ENCODE measurements at places on chromosomes 2 and 18. TPM values are rescaled to one million over a fixed set of nuclear protein-coding genes. Genes with fewer than 3 reads are reported as not detected.
A peak's percentile ranks its signal among the peaks of the same experiment; 100 is the strongest.

DNA sequence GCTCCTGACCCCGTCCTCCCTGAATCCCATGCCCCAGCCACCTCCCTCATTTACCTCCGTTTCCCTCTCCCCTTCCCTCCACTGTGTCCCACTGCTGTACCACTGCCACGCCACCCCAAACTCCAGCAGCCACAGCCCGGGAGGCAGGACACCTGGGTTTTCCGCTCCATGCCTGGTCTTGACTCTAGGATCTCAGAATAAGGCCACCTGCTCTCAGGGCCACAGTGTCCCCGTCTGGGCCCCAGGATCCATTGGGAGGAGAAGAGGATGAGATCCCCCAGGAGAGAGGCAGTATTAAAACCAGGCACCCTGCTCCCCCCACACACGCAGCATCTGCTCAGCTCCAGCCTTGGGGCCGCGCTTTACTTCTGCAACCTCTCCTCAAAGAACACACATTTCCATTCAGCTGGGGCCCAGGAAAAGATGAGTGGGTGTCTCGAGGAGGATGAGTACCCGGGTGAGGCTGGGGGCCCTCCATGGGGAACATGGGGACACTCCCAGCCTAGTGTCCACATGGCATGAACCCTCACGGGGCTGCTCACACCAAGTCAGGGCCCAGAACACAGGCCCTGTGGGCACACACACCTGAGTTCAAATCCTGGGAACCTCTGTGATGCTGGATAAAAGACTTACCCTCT, 32.8 kb upstream of the TNS1 start:
- H3K4me1 ChIP-seq, result peaks cover 3% of the 10 kb centered on the region
- peaks cover 68% of the 10 kb centered on the region for H3K27me3 ChIP-seq
- DNase-seq, result no peak
- no peak overlapping the region for H3K4me3 ChIP-seq
- no peaks in the 10 kb centered on the region for H3K36me3 ChIP-seq

DNA sequence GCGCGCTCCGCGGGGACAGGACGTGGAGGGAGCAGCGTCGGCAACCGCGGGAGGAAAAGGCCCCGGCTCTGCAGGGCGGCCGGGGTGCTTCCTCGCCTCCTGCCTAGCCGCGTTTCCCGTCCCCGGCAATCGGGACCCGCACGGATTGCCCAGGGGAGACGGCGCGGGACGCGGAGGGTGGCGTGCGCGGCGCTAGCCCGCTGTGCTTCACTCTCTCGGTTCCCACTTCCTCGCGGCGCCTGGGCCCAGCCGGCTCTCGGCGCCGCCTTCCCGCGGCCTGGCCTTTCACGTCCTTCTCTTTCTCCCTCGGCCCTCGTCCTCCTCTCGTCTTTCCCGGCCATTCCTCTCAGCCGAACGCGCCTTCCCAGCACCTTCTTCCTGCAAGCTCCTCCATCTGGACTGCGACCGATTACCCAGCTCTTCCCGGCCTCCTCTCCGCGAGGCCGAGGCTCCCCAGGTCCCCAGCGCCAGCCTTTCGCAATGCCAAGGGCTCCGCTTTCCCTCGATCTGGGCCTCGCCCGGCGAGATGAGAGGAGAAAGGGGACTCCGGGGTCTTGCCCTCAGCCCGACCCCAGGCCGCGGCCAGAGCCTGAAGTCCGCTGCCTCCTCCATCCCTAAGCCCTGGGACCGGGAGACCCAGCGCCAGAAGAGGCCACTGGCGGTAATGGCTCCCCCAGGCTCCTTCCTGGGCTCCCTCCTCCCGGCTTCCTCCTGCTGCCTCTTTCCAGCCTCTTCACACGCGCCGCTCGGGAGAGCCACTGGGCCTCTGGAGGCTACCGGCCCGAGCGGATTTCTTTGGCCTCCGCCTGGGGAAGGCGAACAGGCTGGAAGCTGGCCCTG, 34.3 kb upstream of the ATP6V1B1 start:
- peak; percentile 70 for DNase-seq
- peaks cover 96% of the 10 kb centered on the region for H3K27me3 ChIP-seq
- peaks cover 7% of the 10 kb centered on the region for H3K36me3 ChIP-seq
- no peak overlapping the region for H3K27ac ChIP-seq
- peaks cover 6% of the 10 kb centered on the region for H3K4me1 ChIP-seq

The ST8SIA5 gene
- 1.9 TPM for total RNA-seq

The RAB6C gene
- total RNA-seq, result 0.50 TPM

GRCh38 chr18:73724958-73725357, 422.7 kb downstream of the FBXO15 start:
- H3K36me3 ChIP-seq, result no peaks in the 10 kb centered on the region
- no peak overlapping the region for H3K4me3 ChIP-seq
- no peak for DNase-seq
- no peak overlapping the region for H3K27ac ChIP-seq
- no peaks in the 10 kb centered on the region for H3K4me1 ChIP-seq

GRCh38 chr2:45857867-45858520, 206.5 kb downstream of the PRKCE start:
- H3K27ac ChIP-seq, result no peak overlapping the region
- H3K27me3 ChIP-seq, result no peaks in the 10 kb centered on the region
- peaks cover 23% of the 10 kb centered on the region for H3K4me1 ChIP-seq
- DNase-seq, result no peak
- peaks cover 3% of the 10 kb centered on the region for H3K36me3 ChIP-seq

The PROKR1 gene
- 0.10 TPM for total RNA-seq

The IER3IP1 gene
- 14.0 TPM for total RNA-seq

DNA sequence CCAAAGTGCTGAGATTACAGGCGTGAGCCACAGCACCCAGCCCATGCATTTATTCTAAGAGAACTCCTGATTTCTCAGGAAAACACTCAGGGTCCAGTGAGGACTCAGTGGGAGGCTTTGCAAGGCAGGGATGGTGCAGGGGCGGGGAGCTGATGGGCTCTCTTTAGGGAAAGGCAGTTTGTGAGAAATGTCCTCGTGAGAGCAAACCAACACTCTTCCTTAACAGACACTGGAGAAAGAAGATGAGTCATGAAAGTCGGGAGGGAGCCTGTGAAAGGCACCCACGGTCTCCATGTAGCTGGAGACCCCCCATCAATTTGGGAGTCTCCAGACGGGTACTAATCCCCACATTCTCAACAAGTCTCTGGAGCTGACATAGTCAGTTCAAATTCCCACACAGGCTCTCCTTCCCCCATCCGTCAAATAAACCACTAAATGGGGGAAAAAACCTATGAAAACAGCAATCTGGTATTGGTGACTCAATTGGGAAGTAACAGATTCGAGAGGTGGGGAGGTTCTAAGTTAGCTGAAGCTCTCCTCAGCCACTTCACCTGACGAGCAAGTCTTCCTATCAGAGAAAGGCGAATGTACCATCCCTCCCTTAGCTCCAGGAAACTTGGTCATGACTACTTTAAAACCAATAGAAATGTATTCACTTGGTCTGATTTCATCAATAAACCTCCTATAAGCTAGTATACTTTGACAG, 11.0 kb upstream of the CREG2 start:
- H3K27ac ChIP-seq, result no peak overlapping the region
- no peak for DNase-seq
- H3K36me3 ChIP-seq, result peaks cover 3% of the 10 kb centered on the region
- peaks cover 75% of the 10 kb centered on the region for H3K27me3 ChIP-seq

DNA sequence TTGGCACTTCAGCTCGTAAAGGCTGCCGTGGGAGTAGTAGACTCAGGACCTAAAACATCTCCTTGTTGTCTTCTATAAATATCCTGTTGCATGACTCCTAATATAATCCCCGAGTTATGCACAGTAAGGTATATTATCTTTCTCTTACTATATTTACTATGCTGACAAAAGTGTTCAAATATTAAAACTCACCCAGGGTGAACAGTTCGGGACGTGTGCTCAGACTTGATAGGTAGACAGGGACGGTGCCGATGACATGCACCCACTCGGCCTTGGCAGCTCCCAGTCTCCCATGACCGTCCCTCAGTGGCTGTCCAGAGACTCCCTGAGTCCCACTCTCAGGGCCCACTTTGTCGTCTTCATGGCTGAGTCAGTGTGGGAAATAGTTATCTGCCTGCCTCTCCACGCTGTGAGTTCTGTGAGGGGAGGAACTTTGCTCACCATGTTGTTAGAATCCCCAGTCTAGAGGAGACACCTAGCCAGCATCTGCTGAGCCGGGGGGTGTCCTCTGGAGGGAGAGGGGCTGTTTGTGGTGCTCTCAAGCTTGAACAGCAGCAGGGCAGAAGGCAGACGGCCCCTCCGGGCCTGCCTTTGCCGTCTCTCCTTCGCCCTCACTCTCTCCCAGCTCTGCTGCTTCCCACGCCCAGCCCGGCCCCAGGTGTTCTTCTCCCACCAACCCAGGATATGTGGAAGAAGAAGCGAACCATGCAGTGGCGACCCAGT, 75.0 kb downstream of the DGKD start:
- no peaks in the 10 kb centered on the region for H3K27me3 ChIP-seq
- no peak overlapping the region for H3K27ac ChIP-seq
- H3K4me1 ChIP-seq, result peaks cover 6% of the 10 kb centered on the region
- peak; percentile 50 for DNase-seq
- no peak overlapping the region for H3K4me3 ChIP-seq

DNA sequence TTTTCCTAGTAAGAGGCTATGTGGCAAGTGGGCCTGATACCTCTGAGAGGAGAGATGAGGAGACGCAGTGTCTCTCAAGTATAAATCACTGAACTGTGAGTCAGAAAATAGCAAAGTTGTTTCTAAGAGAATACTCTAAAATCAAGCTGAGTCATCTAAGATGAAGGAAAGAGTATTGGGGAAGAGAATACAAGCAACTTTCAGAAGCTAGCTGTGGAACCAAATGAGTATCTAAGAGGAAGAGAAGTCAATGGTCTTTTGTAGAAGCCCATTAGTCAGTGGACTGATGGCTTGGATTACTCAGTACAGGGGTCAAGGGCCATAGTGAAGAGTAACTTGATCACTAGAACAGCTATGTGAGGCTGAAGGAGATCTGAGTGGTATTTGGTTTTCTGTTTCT, 2.7 kb upstream of the DCC start:
- no peak overlapping the region for H3K27ac ChIP-seq
- no peak for DNase-seq
- H3K4me1 ChIP-seq, result peaks cover 18% of the 10 kb centered on the region
- H3K27me3 ChIP-seq, result peaks cover 70% of the 10 kb centered on the region
- no peak overlapping the region for H3K4me3 ChIP-seq

DNA sequence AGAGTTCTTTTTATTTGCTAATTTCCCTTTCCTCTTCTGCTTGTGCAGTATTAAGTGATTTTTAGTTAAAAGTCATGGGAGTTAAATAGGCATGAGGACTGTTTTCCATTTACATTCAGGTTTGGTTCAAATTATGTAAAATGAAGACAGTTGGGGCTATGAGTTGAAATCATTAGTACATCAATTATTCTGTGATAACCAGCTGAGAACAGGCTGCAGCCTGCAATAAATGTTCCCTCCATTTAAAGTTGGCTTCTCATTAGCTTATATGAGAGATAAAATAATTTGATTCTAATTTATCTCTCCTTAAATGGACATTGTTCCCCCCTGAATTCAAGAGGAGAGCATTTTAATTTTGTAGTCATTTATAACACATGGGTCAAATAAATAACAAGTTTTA, 48.3 kb downstream of the RHBDD1 start:
- H3K27ac ChIP-seq, result no peak overlapping the region
- peaks cover 5% of the 10 kb centered on the region for H3K4me1 ChIP-seq
- H3K36me3 ChIP-seq, result peaks cover 11% of the 10 kb centered on the region
- no peak overlapping the region for H3K4me3 ChIP-seq

DNA sequence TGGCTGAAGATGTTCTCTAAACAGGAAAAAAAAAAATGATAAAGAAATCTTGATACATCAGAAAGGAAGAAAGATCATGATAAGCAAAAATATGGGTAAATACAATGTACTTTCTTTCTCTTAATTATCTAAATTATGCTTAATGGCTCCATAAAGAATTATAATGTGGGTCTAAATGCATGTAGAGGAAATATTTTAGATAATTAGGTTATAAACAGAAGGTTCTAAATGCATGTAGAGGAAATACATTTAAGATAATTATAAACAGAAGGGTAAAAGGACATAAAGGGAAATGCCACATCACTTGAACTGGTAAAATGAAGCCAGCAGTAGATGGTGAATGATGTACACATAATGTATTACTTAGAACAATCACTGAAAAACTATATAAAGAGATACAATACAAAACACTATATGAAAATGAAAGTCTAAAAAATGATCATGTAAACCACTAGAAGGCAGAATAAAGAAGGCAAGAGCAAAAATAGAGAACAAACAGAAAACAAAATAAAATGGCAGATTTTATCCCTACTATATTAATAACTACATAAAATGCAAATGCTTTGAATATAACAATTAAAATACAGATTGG, 308.4 kb upstream of the CDH2 start:
- H3K4me1 ChIP-seq, result peaks cover 9% of the 10 kb centered on the region
- no peaks in the 10 kb centered on the region for H3K27me3 ChIP-seq
- H3K4me3 ChIP-seq, result no peak overlapping the region
- H3K36me3 ChIP-seq, result no peaks in the 10 kb centered on the region

GRCh38 chr2:158112992-158113391, 11.3 kb downstream of the UPP2 start:
- H3K4me1 ChIP-seq, result peaks cover 21% of the 10 kb centered on the region
- H3K4me3 ChIP-seq, result no peak overlapping the region
- no peak for DNase-seq
- no peaks in the 10 kb centered on the region for H3K36me3 ChIP-seq
- no peaks in the 10 kb centered on the region for H3K27me3 ChIP-seq

DNA sequence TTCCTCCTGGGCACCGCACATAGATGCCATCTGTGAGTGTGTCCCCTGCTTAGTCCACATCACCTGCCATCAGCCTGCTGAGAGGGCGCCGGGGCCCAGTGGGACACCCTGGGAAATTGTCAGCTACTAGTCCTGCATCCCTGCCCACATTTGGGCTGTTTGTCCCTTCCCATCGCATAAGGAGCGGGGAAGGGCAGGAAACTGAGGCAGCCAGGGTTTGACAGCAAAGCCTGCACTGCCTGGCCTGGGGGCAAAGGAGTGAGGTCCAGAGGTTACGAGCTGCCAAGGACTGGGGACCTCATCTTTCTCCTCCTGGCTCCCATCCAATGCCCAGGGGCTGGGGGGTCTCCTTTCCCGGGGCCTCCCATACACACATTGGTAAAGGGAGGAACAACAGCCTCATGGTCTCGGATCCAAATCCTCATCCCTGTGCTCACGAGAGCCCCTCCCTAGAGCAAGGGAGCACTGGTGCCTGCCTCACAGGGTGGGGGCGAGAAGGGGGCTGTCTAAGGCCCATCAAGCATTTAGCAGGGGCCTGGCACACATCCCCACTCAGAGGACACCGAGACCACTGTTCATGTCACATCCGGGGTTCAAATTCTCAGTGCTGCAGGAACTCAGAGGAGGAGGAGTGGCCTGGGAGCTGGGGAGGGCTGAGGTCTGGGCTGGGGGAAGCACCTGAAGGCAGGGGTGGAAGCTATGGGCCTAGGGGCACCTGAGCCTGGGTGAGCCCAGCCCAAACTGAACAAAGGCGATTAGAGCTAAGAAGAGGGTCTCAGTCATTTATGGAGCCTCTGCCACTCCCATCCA, 113.8 kb downstream of the SMAD7 start:
- peaks cover 3% of the 10 kb centered on the region for H3K36me3 ChIP-seq
- H3K4me3 ChIP-seq, result no peak overlapping the region
- H3K27me3 ChIP-seq, result no peaks in the 10 kb centered on the region
- peaks cover 59% of the 10 kb centered on the region for H3K4me1 ChIP-seq

GRCh38 chr2:119794237-119794636, 34.5 kb downstream of the PTPN4 start:
- no peak for DNase-seq
- no peaks in the 10 kb centered on the region for H3K27me3 ChIP-seq
- H3K27ac ChIP-seq, result no peak overlapping the region
- H3K4me3 ChIP-seq, result no peak overlapping the region
- H3K4me1 ChIP-seq, result no peaks in the 10 kb centered on the region
- H3K36me3 ChIP-seq, result peaks cover 42% of the 10 kb centered on the region

The PTMA gene
- total RNA-seq, result 969 TPM
